H9 (cell line): ENCODE measurements at places on chromosomes 5 and 9.
A peak's percentile ranks its signal among the peaks of the same experiment; 100 is the strongest.

DNA sequence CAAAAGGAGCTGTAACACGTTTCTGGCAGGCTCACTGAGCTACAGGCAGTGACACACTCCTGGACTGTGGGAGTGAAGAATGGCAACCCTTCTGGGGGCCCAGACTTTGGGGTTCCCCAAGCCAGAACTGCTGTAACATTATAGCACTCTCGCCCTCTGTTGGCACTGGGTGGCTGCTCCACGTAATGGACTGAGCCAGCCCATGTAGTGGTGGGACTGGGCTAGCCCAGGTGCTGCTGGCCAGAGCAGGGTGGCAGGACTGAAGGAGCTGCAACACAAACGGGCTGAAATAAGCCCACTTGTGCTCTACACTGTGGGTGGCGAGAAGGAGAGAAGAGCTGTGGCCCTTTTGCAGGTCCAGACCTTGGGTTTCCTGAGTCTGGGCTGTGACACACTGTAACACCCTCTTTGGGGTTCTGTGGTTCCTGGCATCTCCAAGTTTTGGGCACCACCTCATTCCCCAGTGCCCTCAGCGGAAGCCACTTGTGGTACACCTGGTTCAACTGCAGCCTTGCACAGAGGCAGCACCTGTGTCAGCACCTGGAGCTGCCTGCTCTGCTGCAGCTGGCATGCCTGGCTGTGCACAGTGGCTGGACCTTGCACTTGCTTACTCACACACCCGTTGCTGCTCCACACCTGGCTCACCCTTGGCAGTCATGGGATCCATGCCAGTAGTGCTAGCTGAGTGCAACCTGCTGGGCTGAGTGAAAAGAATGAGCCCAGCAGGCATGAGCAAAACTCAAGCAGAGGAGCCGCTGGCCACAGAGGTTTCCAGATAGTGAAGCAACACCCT is 95.0 kb upstream of the PRR16 start:
- peak; percentile 56 for DNase-seq

DNA sequence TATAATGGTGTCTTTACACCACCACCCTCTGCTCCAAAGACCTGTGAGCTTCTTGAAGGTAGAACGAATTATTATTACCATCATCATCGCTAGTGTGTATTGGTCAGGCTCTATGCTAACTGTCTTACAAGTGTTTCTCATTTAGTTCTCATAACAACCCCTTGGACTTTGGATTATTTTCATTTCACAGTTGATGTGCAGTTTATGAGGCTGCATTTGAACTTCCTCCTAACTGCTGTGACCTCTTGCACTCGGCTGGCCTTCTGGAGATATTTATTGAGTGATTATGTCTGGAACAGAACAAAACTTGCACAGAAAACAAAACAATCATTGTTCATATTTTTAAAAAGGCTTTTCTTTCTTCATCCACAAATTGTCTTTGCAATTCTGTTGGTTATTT is 306.3 kb upstream of the SGCD start:
- DNase-seq = no peak

GRCh38 chr9:135622415-135623020 is 16.8 kb downstream of the GLT6D1 start:
- DNase-seq = no peak

- DNase-seq = no peak
These were observed 477.0 kb downstream of the CCDC171 start for GRCh38 chr9:16029796-16030363.

GRCh38 chr9:135226369-135227050 is 139.0 kb downstream of the OLFM1 start:
- no peak for DNase-seq

DNA sequence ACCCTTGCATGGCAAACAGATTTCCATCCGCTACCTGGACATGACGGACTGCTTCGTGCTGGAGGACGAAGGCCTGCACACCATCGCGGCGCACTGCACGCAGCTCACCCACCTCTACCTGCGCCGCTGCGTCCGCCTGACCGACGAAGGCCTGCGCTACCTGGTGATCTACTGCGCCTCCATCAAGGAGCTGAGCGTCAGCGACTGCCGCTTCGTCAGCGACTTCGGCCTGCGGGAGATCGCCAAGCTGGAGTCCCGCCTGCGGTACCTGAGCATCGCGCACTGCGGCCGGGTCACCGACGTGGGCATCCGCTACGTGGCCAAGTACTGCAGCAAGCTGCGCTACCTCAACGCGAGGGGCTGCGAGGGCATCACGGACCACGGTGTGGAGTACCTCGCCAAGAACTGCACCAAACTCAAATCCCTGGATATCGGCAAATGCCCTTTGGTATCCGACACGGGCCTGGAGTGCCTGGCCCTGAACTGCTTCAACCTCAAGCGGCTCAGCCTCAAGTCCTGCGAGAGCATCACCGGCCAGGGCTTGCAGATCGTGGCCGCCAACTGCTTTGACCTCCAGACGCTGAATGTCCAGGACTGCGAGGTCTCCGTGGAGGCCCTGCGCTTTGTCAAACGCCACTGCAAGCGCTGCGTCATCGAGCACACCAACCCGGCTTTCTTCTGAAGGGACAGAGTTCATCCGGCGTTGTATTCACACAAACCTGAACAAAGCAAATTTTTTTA is 242.9 kb downstream of the MARCHF11 start:
- DNase-seq = no peak

DNA sequence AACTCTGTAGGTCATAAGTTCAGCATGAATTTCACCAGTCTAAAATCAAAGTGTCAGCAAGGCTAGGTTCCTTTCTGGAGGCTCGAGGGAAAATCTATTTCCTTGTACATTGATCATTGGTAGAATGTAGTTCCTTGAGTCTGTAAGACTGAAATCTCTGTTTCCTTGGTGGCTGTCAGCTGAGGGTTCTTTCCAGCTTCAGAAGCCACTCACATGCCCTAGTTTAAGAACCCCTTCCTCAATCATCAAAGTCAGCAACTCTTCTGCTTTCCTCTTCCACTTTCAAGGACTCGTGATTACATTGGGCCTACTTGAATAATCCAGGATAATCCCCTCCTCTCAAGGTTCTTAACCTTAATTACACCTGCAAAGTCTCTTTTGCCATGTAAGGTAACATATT is 4.9 kb upstream of the SCAMP1 start:
- DNase-seq = no peak

DNA sequence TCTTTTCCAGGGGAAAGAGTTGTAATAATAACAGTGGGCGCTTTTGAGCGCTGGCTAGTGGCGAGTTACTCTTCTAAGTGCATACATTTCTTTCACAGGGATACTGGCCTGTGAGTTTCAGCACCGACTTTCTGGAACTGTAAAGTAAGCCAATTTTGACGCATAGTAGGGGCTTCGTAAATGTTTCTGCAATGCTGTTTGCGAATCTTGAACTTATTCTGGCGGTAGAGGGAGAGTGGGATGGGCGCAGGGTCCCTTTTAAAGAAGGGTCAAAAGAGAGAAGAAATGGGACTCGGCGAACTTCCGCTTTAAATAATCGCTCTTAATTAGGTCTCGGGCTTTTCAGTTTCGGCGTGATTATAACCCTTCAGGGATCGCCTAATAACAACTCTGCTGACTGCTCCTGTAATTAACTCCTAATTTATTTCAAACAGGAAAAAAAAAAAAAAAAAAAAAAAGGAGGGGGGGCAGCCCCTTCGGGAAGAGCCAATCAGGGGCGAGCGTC is 351 bp upstream of the MSX2 start:
- peak; percentile 42 for DNase-seq

GRCh38 chr9:26191711-26192110 is 513.5 kb upstream of the TUSC1 start:
- no peak for DNase-seq
